ENCODE measurements at places on chromosomes 2 and 18.

GRCh38 chr2:42808301-42808700 lies 15.9 kb upstream of the HAAO start:
- no peak for DNase-seq

- DNase-seq = peak; percentile 52
These were observed 613.3 kb downstream of the TSN start for GRCh38 chr2:122368576-122369243.

GRCh38 chr2:218224186-218224585 lies 7.2 kb downstream of the ARPC2 start:
- DNase-seq = no peak

DNA sequence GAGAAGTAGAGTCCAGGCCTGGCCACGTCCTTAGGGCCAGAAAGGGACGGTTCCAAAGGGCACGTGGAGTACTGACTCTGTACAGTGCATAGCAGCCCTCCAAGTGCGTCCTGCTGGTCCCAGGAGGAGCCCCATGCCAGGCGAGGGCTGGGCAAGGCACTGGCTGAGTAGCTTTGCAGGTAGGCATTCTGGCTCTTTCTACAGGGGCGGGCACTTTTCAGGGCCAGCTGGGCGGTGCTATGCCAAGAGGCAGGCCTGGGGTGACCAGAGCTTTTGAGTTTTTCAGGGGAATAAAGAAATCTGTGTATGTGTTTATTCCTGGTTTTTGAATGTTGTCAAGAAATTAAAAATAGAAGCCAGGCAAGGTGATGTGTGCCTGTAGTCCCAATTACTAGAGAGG lies 15.4 kb upstream of the GLI2 start:
- peak; percentile 23 for DNase-seq

DNA sequence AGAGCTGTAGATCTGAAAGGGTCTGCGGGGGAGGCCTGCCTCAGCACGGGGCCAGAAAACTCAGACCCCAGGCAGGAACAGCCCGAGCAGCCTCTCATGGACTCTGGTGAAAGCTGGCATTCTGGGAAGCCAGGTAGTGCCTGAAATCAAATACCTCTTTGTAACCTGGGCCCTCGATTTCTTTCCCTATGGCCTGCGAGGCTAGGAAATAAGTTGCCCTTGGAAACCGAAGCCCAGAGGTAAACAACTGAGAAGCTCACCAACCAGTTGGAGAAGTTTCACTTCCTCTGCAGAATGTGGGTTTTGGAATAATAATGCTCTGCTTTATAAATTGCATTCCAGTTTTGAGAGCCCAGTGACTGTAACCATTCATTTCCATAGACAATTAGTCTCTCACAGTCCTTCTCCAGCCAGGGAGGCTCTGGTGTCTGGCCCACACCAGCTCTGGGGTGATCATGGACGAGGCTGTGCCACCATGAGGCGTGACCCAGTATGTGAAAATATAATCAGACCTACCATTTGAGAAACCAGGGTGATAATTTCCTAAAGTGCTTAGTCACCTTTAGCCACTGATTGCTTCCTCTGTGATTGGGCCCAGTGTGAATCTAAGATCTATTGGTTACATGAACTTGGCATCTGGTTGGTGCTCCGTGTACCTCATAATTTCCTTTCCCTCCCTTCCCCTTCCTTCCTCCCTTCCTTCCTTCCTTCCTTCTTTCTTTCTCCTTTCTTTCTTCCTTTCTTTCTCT lies 133.1 kb upstream of the PELI1 start:
- peak; percentile 57 for DNase-seq

DNA sequence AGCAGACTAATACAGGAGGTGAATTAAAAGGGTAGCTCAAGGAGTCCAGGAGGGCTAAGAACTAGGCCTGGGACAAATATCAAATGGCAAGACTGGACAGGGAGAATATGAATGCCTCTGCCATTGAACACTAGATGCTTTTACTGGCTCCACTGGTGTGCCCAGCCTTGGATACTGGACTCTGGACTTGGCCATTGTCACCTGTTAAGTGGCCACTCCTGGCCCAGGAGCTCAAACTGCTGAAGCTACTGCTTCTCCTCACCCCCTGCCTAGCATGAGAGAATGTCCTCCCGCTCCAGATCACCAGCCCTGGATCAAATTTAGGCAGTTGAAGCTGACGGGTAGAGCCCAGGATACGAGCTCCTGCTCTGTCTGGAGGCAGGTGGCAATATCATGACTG lies 170.8 kb downstream of the DDX1 start:
- no peak for DNase-seq

Data from endodermal cell (in vitro differentiated cells).